ENCODE measurements at places on chromosomes 7 and 10. TPM values are rescaled to one million over a fixed set of nuclear protein-coding genes. Genes with fewer than 3 reads are reported as not detected.

DNA sequence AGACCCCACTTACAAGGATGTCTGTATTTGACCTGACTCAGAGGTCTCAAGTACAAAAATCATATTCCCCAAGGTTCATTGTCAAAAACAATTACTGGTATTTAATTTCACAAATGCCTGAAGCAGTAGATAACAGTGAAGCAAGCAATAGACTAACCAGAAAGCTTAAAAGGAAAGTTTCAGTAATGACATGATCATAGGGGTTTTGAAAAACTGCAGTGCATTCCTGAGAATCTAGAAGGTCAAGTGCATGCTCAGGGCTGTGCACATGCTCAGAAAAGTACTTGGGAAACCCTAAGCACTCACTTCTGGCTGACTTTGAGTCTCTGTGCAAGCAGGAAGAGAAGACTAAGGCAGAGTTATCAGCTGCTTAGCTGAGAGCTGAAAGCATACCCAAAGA lies 27.1 kb downstream of the RASGEF1A start:
- no peak for DNase-seq

- DNase-seq, result no peak
Observed at GRCh38 chr10:47192273-47192672, 107.7 kb upstream of the GDF10 start.

GRCh38 chr10:76769582-76769981 lies 868.0 kb downstream of the KCNMA1 start:
- DNase-seq, result no peak

DNA sequence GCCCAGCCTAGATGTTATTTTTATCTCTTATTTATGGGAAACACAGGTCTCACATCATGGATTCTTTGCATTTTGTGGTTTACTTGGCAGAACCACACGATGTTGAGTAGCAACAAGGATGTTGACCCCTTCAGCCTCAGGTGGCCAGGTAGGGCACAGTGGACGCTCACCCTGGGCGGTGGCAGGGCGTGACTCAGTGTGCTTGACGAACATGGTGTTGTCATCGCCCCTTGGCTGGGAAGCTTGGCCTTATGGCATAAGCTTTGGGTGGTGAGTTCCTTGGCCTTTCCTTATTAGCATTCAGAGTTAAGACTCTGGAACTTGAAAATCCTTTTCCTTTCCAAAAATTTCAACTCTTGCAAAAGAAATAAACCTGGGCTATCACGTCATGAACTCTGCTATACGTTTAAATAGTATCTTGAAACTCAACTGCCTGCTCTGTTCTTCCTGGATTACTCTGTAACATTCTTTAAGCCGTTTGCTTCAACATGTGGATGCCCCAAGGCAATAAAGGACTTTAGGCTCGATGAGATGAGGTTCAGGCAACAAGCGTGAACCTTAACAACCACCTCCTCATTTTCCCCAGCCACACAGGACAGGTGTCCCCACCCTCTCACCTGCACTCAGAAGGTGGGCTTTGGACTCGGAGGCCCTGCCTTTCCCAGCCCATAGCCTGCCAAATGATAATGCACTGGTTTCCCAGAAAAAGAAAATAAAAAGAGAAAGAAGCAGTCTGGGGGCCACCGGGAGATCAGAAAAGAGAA lies 22.5 kb upstream of the ECHDC3 start:
- DNase-seq, result no peak

DNA sequence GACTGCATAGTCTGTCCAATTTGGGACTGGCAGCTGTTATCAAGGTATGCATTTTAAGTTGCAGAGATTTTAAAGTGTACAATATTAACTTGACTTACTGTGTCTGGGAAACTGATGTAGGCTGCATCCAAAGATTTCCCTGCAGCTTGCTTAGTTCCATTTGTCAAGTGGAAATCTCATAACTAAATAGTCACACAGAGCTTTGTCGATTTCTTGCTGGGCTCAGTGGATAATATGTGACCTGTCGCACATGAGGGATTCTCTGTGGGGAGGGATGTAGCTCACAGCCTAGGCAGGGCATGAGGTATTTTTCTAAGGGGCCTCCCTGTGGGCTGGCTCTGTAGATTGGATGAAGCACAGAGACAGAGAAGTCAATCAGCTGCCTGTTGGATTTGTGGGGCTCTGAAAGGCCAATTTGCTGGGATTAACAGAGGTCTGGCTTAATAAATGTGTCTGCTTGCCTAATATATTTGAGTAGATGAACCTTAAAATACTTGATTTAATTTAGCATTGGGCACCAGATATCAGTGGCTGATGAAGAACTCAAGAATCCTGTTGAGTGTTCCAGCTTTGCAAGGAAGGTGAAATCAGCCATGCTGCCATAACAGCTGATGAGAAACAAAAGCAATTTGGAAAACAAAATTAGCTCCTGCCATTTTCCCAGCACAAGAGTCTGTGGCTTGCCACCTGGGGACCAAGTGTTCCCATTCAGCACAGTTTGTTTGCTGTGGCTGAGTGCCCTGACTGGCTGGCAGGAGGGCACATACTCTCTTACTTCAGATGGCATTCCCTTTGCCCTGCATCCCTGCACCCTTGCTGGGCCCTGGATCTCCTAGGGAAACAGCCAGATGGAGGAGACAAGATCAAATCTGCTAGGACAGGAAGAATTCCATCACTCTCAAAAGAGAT lies 598.5 kb downstream of the SORCS3 start:
- DNase-seq, result no peak

DNA sequence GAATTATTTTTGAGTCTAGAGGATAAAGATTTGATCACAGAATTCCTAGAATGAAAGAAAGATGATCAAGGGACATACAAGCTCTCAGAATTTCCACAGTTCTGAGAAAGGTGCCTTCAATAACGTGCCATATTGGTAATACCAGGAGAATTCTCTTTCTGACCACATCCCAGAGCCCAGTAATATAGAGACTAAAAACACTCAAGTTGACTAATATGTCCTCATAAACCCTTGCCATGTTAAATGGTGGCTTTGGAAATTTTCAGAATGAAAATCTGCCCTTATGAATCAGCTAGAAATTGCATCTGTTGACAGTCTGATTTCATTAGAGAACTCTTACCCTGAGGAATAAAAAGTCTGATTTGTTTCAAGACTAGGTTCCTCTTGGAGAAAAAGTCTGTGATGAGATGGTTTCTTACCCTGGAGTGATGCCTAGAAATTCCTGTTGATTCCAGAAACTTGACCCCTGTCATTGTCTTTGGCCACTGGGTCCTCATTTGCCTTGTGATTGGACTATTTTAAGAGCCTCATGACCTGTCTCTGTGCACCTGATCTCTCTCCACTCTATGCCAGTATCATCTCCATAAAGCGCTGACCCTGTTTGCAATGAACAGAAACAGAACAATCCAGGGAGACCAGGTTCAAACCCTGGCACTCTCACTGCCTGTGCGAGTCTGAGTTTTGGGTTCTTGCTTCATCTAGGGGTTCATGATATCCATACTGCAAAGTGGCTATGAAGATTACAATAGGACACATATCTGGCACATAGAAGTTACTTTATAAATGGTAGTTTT lies 3.3 kb downstream of the IL2RA start:
- no peak for DNase-seq

DNA sequence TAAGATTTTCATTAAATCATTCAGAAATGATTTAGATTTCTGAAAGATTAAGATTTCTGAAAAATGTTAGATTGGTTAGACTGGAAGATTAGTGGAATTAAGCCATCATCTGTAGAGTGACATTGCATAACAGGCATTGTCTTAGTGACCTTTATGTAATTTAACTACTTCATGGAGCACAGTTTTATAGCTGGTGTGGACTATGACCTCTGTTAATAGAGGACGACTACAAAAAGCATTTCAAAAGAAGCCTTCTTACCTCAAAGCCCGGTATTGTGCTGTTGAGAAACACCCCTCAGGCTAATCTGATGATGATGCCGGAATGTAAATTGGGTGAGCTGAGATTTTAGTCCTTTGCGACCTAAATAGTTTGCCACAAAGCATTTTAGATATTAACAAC lies 55.6 kb downstream of the GALNT11 start:
- DNase-seq, result no peak

DNA sequence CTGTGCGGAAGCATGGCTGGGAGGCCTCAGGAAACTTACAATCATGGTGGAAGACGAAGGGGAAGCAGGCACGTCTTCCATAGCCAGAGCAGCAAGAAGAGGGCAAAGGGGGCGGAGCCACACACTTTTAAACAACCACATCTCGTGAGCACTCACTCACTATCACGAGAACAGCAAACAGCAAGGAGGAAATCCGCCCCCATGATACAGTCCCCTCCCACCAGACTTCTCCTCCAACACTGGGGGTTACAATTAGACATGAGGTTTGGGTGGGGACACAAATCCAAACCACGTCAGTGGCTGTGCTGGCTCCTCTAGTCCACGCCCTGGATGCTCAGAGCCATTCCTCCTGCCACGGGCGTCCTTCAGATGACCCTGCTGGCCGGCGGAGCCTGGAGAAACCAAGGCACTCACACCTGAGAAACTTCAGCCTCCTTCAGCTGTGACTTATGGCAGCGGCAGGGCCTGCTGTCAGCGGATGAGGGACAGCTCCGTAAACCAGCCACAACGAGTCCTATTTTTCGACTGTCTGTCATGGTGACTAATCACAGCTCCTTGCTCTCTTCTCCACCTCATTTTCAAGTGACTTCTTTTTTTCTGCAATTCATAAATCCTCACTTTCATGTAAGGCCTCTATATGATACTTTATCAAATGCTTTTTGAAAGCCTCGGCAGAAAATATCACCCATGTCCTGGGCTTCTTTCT lies 167.9 kb upstream of the PFKP start:
- DNase-seq, result no peak

DNA sequence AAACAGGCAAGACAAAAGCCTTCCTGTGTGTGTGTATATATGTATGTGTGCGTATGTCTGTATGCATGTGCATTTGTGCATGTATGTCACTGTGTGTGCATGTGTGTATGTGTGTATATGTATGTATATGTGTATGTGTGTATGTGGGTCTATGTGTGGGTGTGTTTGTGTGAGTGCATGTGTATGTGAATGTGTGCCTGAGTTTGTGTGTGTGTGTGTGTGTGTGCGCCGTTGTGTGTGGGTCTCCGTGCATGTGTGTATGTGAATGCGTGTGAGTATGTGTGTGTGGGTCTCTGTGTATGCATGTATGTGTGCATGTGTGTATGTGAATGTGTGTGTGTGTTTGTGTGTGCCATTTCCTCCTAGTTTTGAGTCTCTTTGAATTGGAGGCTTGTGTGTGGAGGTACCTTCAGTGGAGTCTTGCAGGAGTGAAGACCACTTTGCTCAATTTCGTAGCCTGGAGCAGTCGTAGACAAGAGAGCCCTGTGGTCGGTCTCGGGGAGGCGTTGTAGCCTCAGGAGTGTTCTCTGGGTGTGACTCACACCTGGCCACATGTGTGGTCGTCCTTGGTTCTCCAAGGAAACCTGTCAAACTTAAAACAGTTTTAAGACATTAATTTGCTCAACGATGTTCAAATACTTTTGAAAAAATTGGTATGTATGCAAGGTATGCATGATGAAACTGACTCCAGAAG lies 28.1 kb downstream of the INPP5A start:
- DNase-seq, result no peak

DNA sequence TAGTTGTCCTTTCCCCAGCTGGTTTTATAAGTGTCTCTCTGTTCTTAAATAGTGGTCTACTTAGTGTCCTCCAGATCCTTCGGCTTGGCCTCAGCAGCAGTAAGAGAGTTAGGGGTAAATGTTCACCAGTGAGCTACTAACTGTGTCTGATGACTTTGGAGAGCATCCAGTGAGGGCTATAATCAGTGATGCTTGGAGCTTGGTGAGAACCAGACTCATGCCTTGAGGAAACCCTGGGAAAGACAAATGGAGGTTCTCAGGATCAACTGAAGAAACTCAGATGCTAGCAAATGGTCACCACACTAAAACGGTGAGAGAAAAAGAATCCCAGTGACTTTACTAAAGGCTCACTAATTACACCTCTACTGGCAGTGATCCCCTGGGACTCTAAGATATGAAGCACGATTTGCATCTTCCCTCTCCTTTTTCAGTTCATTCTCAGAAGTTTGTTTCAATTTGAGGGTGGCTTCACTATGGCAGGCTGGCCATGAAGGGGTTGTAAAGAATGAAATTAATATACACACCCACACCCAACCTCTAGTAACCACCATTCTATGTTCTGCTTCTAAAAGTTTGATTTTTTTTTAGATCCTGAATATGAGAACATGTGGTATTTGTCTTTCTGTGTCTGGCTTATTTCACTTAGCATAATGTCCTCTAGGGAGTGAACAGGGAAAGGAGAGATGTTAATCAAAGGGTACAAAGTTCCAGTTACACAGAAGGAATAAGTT lies 177.9 kb downstream of the PDE1C start:
- DNase-seq, result no peak

DNA sequence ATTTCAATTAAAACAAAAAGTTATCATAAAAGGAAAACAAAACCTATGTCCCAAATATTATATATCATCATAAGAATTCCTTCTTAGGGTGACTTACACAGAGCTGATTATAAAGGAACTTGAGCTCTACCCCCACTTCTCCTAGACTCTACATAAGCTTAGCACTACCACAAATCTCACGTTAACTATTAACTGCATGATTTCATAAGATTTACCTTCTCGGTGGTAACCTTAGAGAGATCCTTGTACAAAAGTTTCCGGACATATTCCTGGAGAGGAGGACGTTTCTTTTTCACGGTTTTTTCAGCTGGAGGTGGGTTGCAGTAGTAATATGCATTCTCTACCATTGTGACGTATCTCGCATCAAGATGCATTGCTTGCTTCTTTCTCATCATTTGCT lies 83.7 kb downstream of the UPF2 start:
- DNase-seq, result no peak

DNA sequence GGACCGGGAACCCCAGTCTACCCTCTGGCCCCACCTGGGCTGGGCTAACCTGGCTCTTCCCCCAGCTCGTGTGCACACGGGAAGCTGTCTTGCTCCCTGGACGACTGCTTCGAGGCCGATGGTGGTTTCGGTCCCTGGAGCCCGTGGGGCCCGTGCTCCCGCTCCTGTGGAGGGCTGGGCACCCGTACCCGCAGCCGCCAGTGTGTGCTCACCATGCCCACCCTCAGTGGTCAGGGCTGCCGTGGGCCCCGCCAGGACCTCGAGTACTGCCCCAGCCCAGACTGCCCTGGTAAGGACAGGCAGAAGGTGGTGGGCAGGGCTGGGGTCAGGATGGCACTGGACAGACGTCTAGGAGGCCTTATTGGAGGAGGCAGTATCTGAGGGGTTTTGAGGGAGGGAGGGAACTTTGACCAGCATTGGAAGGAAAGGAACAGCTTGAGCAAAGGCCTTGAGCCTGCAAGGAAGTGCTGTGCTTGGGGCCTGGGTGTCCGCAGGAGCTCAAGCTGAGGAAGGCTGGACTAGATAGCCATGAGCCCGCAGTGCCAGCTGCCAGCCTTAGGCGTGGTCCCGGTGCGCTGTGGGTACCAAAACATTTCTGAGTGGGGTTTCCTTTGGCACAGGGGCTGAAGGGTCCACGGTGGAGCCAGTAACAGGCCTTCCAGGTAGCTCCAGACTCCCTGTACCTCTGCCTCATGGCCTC lies 20.2 kb upstream of the ZNF862 start:
- no peak for DNase-seq

The UNC5B gene
- 22.6 TPM for total RNA-seq

Data from glutamatergic neuron (in vitro differentiated cells).